Naive thymus-derived CD4-positive, alpha-beta T cell (primary cell): ENCODE measurements at places on chromosomes 7 and 10. TPM values are rescaled to one million over a fixed set of nuclear protein-coding genes. Genes with fewer than 3 reads are reported as not detected.

Gene MMD2
- total RNA-seq: not detected

DNA sequence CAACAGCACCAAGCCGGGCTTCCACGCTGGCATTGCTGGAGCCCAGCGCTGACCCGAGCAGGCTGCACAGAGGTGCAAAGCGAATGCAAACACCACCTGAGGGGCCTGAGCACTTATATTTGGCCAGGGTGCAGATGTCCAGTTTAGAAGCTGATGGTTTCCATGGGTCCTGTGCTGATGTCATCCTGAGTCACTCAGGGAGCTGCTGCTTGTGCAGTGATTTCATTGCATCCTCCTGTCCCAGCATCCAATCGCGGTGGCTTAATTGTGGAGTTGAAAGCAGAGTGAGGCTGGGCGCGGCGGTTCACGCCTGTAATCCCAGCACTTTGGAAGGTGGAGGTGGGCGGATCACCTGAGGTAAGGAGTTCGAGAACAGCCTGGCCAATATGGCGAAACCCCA, 410.2 kb upstream of the KLF6 start:
- no peak for DNase-seq

Gene TYW1B
- 2.9 and 4.3 TPM in 2 replicates for total RNA-seq

DNA sequence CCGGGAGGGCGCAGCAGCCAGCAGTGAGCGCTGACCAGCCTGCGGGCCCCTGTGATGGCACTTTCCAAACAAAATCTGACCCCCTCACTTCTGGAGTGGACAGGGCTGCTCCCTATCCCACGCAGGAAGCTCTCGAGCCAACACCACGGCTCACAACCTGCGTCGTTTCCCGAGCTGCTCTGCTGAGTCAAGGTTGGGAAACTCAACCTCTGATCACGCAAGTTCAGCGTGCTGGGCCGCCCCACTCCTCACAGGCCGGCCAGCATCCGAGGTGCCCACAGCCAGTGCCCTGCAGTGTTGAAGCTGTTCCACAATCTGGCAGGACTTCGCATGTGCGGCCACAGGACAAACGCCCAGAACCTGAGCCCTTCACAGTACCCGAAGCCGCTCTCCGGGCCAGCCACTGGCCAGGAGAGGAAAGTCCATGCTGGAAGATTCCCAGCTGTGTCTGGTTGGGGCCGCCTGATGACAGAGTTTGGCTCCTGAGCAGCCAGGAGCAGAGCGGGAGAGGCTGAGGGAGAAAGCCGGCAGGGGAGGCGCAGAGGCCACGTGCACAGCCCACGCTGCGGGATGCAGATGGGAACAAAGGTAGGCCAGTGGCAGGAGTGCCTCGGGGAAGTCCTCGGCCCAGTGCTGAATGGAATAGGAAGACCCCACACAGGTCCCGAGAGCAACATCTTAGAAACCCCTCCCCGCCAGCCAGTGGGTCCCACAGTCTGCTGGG, 263.3 kb upstream of the TCERG1L start:
- no peak for DNase-seq

GRCh38 chr7:53661645-53662217, 626.3 kb downstream of the POM121L12 start:
- no peak for DNase-seq

- no peak for DNase-seq
These were observed 198.2 kb downstream of the FANK1 start for GRCh38 chr10:126094537-126094936.

Gene CARD11
- total RNA-seq: 127 TPM

Gene MSMB
- not detected for total RNA-seq

- no peak for DNase-seq
These were observed 467.4 kb downstream of the TYW1 start for GRCh38 chr7:67463983-67464382.

DNA sequence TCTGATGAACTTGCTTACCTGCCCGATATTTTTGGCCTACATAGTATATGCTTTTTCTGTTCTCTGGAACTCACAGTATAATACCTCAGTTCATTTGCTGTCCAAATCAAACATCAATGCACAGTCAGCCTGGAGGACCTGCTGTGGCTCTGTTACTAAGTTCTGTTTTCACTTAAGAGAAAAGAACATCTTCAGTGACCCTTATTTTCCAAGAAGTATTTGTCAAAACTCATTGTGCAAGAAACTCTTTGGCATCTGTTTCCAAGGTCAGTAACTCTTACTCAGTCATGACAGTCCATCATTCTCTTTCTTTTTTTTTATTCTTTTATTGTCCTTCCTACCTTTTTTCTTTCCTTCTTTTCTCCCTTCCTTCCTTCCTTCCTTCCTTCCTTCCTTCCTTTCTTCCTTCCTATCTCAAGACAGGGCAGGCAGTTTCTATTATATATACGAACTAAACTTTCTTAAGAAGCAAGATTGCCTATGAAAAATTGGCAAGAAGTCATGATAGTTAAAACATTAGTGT, 37.8 kb upstream of the SEM1 start:
- DNase-seq: no peak

- no peak for DNase-seq
These were observed 234.3 kb upstream of the TMEM229A start for GRCh38 chr7:124267154-124267553.

Gene NEBL
- total RNA-seq: not detected

Gene ZNF467
- 4.0 TPM for total RNA-seq

Gene GPR15LG
- not detected for total RNA-seq

DNA sequence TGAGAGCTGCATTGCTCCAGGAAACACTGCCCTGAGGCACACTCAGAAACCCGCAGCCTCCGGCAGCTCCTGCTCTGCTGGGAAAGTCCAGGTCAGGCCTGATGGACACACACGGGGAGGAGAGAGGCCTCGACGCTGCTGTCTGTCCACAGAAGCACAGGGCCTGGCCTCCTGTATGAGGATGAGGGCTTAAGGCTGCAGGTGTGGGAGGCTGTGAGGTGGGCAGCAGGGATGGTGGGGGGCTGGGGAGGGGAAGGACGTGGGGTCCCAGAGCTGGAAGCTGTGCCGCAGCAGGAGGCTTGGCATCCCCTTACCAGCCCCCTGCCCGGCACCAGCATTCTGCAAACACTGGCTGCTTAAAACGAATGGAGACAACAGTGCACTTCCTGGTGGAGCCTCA, 186.2 kb downstream of the DNAJB6 start:
- DNase-seq: no peak

- no peak for DNase-seq
These were observed 72.6 kb downstream of the SHH start for GRCh38 chr7:155739538-155740143.

GRCh38 chr7:106552645-106553445, 108.1 kb downstream of the CCDC71L start:
- no peak for DNase-seq

GRCh38 chr7:104980841-104981671, 32.9 kb upstream of the KMT2E start:
- DNase-seq: peak; percentile 73
